ENCODE measurements at places on chromosomes 4 and X. TPM values are rescaled to one million over a fixed set of nuclear protein-coding genes. Genes with fewer than 3 reads are reported as not detected.

GRCh38 chrX:97845451-97845850 is 961.7 kb downstream of the RPA4 start:
- no peaks in the 10 kb centered on the region for H3K4me1 ChIP-seq
- no peak overlapping the region for H3K27ac ChIP-seq
- no peak for DNase-seq
- peaks cover 2% of the 10 kb centered on the region for H3K36me3 ChIP-seq
- no peaks in the 10 kb centered on the region for H3K27me3 ChIP-seq

DNA sequence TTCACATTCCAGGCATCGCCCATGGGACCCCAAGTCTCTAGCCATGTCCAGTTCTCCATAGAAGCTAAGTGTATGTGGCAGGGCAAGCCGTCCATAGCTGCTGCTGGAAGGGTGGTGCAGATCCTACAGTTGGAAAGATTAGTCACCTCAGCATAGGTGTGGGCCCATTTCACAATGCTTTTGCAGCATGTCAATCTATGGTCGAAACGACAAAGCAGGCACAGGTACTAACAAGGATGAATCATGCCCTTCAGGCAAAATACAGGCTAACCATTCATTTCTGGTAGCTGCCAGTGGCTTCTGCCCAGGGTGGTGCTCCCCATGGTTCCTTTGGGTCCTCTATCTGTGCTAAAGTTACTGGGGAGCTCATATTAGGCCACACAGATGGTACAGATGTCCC is 225.2 kb downstream of the ADGRL3 start:
- H3K27me3 ChIP-seq, result no peaks in the 10 kb centered on the region
- H3K4me1 ChIP-seq, result no peaks in the 10 kb centered on the region
- no peak for DNase-seq

- H3K27ac ChIP-seq, result no peak overlapping the region
- no peak for DNase-seq
- peaks cover 7% of the 10 kb centered on the region for H3K36me3 ChIP-seq
- peaks cover 5% of the 10 kb centered on the region for H3K4me1 ChIP-seq
These were observed 148.8 kb downstream of the PDE5A start for GRCh38 chr4:119479835-119480234.

DNA sequence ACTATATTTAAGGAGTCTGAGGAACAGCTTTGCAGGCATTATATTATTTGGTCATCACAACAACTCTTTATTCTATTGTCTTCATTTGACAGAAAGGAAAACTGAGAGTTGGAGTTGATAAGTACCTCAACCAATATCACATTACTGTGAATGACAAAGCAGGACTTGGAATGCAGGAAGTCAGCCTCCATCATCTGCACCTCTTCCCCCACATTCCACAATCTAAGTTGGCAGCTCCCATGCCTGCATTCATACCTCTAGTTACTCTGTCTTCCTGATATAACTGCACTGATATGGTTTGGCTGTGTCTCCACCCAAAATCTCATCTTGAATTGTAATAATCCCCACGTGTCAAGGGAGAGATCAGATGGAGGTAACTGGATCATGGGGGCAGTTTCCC is 356.7 kb downstream of the GALNTL6 start:
- no peaks in the 10 kb centered on the region for H3K4me1 ChIP-seq
- no peaks in the 10 kb centered on the region for H3K27me3 ChIP-seq
- no peak overlapping the region for H3K27ac ChIP-seq
- no peak overlapping the region for H3K4me3 ChIP-seq

DNA sequence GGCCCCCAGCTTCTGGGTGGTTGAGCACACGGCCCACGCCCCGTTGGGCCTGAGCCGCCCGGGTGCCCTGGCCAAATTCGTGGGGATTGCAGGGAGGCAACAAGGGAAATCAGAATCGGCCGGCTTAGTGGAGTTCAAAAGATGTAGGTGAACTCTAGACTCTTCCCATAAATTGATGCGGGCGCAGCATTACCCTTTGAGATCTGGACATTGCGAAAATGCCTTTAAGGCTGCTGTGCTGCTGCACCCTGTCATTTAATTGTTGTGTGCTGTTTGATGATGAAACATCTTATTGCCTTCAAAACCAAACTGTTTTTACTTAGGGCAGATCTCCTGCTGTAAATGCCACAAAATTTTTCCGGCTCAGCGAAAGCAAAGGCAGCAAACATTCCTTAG is 409 bp upstream of the MPP1 start:
- peaks cover 3% of the 10 kb centered on the region for H3K4me1 ChIP-seq
- H3K27me3 ChIP-seq, result no peaks in the 10 kb centered on the region
- H3K27ac ChIP-seq, result no peak overlapping the region
- peak overlapping the region; percentile 84 for H3K4me3 ChIP-seq
- DNase-seq, result no peak

GRCh38 chrX:136679531-136679930 is 31.6 kb downstream of the CD40LG start:
- no peaks in the 10 kb centered on the region for H3K36me3 ChIP-seq
- no peak overlapping the region for H3K4me3 ChIP-seq
- DNase-seq, result no peak
- no peaks in the 10 kb centered on the region for H3K27me3 ChIP-seq

The UCHL1 gene
- total RNA-seq, result not detected

The GPRASP1 gene
- 26.8 TPM for total RNA-seq

The MRFAP1L1 gene
- total RNA-seq, result 33.0 TPM

The PPBP gene
- total RNA-seq, result 58.0 TPM

The PTPN13 gene
- total RNA-seq, result 49.5 TPM
